Stimulated activated CD8-positive, alpha-beta memory T cell treated with anti-CD3 and anti-CD28 coated beads, Interleukin-4, amount 100 ng/mL, for 4 hours (primary cell): ENCODE measurements at places on chromosomes 3 and 15.

DNA sequence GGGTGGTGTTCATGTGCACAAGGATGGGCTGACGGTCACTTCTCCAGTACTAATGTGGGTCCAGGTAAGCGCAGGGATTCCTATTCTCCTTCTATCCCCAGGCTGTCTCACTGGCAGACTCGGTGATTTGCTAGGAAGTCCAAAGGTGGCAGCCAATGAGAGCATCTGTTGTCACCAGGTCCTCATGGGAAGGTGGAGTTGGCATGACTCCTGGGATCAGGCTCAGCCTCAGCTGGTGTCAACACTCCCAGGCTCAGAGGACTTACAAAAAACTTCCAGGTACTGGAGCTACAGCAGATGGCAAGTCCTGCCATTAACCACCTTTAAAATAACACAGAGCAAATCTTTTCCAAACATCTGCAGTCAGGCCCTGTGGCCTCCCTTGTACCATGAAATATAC is 13.8 kb downstream of the XYLB start:
- DNase-seq, result no peak

- no peak for DNase-seq
Measured at GRCh38 chr3:117045143-117045542, 335.6 kb downstream of the TUSC7 start.

DNA sequence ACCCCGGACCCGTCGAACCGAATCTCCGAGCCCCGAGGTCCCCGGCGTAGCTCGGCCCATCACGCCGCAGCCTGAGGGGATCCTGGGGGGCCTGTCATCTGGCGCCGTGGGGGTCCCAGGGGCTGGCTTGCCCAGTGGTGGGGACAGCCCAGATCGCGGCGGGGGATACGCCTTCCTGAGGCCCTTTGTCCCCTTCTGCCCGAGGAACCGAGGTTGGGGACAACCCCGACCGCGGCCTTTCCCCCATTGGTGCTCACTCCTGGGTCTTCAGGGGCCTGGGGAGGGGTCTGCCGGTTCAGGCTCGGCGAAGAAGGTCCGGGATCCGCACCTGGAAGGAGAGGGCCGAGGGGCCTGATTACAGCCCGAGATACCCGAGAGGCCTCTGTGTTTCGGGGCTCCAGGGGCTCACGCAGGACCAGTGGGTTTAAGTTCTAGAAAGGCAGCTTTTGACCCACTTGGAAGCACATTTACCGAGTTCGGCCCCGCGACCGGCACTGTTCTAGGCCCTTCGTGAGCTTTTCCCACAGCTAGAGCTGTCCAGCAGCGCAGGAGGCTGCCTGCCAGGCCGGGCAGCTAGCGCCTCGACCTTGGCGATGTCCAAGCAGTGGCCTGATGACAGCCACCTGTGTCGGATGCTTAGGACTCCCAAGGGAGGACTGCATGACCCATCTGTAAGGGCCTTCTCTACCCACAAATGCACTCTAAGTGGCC is 504 bp downstream of the ABHD2 start:
- no peak for DNase-seq

- no peak for DNase-seq
Measured at GRCh38 chr15:49747340-49747739, 126.5 kb downstream of the DTWD1 start.

GRCh38 chr15:85003593-85004312 is 22.1 kb downstream of the PDE8A start:
- DNase-seq, result no peak

DNA sequence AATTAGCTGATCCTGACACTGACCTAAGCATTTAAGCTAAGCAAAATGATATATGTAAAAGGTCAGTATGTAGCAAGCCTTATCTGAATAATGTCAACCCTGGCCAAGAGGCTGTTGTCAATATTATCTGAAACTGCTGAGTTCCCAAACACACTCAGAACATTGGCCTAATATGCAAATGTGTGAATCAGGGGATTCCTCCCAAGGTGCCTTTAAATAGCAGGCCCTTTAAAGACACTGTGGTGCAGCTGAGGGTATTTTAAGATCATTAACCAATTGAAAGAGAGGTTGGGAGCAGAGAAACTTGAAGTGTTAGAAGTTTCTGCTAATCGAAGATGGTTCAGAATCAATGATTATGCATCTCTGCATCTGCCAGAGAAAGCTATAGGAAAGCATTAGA is 207.0 kb downstream of the NTRK3 start:
- DNase-seq, result no peak

DNA sequence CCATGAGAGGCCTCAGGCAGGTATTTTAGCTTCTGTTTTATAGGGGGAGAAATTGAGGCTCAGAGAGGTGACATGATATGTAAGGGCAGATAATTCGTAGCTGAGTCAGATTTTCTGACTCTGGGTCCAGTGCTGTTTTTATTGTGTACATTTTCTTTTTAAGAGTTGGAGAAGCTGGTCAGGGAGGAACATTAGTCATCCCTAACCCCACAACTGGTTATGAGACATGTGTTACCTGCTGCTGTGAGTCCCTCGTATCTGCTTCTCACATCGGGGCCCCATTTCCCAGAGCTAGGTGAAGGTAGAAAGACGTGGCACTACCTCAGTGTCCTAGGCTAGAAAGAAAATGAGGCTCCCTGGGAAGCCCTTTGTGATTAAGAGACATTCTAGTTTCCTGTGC is 28.6 kb downstream of the GALNT15 start:
- DNase-seq, result no peak

DNA sequence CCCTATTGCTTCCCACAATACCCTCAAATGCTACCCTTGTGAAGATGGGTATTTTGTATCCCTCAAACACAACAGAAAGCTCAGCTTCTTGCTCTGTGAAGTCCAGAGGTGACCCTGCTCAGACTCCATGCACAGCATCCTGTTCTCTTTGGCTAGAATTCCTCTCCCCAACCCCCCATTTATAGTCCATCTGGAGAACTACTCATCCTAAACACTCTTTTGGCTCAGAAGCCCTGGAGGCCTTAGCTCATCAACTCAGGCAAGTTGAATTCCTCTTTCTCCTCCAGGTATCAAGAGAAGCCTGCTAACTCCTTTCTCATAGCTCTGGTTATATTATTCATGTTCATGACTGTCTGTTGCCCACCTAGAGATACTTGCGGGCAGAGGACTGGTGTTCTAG is 18.3 kb upstream of the GASK1A start:
- no peak for DNase-seq

DNA sequence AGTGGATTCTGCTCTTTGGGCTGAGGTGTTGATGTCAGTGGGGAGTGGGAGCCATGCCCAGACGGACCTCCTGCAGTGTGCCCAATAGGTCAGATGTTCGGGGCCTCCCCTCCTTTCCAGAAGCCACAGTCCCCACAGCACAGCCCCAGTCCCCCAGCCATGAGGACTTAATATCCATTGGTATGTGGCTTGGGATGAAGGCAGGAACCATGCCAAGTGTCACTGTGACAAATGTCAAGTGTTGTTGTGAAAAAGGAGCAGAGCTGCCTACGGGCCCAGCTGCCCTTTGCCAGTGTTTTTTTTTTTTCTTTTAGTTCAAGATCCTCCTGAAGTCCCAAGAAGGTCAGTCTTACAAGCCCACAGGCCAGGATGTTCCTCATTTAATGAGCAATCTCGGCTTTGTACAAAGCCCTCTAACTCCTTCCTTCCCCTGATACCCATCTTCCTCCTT is 12.2 kb downstream of the SEMA3G start:
- no peak for DNase-seq

DNA sequence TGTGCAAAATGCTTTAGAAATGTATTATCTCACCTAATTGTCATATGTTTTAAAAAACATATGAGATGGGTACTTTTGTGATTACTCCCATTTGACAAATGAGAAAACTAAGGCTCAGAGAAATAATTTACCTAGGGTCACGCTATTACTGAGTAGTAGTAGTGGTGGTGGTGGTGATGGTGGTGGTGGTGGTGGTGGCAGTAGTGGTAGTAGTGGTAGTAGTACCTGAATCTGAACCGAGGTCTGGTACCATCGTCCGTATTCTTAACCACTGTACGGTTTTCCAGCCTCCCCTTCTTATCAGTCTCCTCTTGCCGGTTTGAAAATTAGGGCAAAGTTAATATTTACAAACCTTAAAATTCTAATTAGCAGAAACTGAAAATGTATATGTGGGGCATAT is 102.4 kb downstream of the KLHL25 start:
- DNase-seq, result no peak

DNA sequence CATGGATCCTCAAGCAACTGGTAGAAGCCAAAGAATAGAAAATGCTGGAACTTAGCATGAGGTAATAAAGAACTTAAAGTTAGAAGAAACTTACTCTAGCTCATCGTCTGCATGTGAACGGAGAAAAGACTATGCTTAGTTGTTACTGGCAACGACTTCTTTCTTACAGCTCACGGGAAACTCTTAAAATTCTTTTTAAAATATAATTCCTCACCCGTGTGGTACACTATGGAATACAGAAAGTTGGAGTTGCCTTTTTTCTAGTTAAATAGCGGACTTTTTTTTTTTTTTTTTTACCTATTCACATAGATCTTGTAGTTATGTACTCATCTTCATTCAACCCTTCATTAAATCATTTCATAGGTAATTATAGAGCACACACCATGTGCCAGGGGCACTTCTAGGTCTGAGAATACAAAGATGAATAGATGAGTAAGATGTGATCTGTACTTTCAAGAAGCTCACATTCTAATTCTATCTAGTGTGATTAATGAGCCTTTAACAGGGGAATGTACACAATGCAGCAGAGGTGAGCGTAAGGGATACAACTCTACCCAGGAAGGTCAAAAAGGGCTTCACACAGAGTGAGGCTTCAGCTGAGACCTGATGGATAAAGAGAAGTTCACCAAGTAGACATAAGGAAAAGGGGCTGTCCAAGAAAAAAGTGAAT is 18.4 kb upstream of the KCNMB2 start:
- DNase-seq, result no peak

DNA sequence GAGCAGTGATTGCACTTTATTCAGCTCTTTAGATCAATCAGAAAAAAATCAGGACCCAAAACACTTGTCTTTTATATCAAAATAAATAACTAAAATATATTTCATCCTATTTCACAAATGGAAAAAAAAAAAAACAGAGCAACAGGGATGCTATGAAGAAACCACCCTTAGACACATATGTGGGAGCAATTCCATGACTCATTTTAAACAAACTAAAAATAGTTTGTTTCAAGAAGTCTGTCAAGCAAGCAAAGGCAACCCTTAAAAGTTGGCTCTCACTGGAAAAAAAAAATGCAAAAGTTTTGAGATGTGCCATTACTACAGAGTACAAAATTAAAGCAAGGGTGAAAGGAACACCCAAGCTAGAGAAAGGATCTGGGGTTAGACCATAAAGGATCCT is 5.7 kb downstream of the ATP13A3 start:
- no peak for DNase-seq

DNA sequence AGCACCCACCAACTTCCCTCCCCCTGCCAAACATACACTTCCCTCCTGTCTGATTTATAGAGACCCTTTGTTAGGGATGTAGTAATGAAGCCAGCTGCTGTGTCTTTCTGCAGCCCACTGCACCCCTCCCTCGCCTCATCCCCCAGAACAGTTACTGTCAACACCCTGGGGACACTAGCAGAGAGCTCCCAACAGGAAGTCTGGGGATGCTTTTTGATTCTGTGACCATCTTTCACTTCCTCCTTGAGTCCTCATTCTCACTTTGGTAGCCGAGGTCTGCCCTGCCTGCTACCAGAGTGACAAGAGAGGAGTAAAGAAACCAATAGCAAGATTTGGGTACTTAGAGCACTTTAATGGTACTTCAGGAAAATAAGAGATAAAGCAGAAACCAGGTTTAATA is 201.6 kb downstream of the SATB1 start:
- no peak for DNase-seq

- no peak for DNase-seq
Measured at GRCh38 chr3:115598216-115598615, 25.1 kb upstream of the GAP43 start.

GRCh38 chr3:76514836-76515235 is 525.1 kb upstream of the ROBO2 start:
- no peak for DNase-seq

GRCh38 chr3:15983693-15984092 is 185.9 kb upstream of the ANKRD28 start:
- no peak for DNase-seq

DNA sequence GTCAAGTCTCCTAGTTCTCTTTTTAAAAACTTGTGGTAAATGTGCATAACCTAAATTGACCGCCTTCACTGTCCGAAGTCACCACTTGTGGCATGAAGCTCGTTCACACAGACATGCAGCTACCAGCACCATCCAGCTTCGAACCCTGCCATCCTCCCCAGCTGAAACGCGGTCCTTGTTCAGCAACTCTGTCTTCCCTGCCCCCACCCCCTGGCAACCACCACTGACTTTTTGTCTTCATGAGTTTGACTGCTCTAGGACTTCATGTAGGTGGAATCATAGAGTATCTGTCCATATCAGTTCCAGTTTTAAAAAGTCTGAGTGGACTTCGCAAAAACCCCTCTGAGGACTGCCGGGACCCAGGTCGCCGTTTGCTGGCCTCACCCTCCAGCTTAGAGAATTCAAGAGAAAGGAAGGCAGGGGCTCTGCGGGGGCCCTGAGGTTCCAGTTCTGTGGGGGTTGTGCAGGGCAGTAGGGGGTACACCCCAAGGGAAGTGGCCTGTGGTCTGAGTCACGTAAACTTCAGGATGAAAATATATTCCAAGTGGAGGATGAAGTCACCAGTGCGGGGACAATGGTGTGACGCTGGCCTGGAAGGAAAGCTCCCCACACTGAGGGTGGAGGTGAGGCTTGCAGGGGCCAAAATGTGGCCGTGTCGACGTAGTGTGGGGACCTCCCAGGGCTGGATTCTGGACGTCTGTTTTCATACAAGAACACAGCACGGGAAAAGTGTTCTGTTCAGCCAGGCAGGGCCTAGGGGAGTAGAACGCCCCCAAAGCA is 67.6 kb downstream of the ABTB1 start:
- no peak for DNase-seq

DNA sequence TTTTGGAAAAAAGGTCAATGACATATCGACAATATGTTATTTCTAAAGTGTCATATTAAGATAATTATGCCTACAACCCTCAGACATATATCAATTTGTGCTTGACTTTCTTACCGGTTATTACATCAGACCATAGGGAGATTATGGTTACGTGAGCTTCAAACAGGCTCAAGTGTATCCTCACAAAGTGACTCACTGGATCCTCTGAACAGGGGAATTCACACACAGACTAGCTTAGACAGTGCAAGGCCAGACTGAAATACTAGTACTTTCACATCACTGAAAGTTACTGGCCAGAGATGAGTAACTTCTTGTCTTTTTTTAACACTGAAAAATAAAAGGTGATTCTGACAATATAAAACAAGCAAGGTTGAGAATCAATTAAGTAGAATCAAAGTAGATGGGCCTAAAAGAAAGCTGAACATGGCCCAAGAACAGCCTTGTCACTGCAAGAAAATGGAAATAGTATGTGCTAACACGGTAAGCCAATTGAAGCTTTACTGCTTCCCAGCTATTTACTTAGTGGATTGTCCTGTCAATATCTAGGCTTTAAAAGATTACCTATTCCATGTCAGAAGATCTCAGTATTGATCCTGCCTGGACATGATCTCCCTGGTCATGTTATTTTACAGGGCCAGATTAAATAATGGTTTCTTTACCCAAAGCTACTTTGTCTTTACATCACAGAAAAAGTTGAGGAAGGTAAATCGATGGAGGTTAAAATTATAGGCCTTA is 848.6 kb downstream of the ROBO1 start:
- no peak for DNase-seq
